ENCODE measurements at places on chromosomes 3 and 15. TPM values are rescaled to one million over a fixed set of nuclear protein-coding genes. Genes with fewer than 3 reads are reported as not detected.

The KNG1 gene
- not detected for polyA plus RNA-seq

The GMNC gene
- not detected for polyA plus RNA-seq

- no peak for DNase-seq
Observed at GRCh38 chr15:47963265-47963664, 157.5 kb upstream of the SLC24A5 start.

DNA sequence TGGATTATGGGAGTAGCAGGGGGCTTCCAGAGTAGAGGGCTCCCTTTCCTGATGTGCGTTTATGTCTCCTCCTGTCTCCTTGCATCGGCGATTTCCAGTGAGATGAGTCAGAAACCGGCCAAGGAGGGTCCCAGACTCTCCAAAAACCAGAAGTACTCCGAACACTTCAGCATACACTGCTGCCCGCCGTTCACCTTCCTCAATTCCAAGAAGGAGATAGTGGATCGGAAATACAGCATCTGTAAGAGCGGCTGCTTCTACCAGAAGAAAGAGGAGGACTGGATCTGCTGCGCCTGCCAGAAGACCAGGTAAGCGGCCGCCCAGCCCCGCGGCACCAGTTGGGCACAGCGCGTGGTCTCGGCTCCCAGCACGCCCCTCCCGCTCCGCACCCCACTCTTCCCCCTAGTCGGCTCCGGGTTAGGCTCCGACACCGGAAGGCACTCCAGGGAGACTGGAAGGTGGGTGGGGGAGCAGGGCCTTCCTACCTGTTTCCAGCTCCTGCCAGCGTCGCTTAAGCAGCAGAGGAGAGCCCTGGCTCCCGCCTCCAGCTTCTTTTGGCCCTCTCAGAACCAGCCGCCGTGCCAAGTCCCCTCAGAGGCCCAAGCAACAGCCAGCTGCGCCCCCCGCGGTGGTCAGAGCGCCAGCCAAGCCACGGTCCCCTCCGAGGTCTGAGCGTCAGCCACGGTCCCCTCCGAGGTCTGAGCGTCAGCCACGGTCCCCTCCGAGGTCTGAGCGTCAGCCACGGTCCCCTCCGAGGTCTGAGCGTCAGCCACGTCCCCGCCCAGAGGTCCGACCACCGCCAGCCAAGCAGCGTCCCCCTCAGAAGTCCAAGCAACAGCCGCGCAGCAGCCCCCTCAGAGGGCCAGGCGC is 34.7 kb downstream of the MOBP start:
- no peak for DNase-seq

The PEX11A gene
- 4.5 TPM for polyA plus RNA-seq

- no peak for DNase-seq
Observed at GRCh38 chr15:48580736-48581135, 64.8 kb downstream of the FBN1 start.

DNA sequence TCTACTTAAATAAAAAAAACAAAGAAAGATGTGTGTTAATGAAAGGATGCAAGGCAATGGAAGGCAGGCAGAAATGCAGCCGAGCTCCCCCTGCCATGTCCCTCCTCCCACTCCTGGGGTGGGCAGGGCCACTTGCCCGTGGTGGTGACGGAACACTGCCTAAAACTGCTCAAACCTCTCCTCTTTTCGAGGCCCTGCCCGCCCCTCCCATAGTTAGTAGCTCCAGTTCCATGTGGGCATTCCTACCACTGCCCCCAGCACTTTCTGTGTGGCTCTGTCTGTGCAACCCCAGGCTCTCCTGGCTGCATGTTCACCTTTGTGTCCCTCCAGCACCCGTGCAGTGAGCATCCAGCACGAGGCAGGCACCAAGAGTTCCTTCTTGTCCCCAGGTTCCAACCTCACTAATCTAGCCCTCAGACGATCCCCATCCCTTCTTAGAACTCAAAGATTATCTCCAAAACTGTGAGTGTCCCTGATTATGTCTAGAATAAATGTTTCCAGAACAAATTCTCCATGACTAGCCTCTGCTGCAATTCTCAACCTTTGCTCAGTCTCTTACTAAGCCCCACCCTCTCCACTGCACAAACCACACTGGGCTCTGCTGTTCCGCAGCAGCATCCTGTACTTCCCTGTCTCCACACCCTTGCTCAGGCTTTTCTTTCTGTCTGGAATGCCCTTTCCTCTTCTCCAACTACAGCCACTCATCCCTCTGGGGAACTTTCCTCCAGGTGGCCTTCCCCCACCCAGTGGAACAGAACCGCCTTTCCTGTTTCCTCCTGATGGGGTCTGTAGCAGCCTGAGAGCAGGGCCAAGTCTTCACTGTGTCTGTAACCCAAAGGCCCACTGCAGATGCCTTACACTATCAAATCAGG is 32.6 kb upstream of the SPTBN5 start:
- DNase-seq, result no peak

- no peak for DNase-seq
Observed at GRCh38 chr15:81950841-81951414, 94.9 kb downstream of the MEX3B start.

- no peak for DNase-seq
Observed at GRCh38 chr15:92808598-92809063, 91.5 kb upstream of the CHD2 start.

DNA sequence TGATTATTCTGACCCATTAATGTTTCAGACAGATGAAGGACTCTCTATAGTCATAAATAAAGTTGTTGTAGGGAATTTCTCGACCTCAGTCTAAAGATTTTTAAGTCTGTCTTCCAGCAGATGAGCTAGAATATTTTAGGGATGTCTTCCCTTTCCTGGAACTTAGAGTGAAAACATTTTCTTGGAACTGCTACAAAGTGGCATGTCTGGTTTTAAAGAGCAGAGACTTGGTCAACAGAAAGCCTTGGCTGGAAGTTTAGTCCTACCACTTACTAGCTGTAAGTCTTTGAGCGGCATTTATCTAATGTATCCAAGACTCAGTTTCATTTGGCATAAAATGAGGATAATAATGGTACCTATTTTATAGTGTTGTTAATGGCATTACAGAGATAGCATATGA is 120.0 kb upstream of the TGFBR2 start:
- DNase-seq, result no peak

The WDR93 gene
- 0.18 TPM for polyA plus RNA-seq

The CLRN1 gene
- 0.23 TPM for polyA plus RNA-seq

DNA sequence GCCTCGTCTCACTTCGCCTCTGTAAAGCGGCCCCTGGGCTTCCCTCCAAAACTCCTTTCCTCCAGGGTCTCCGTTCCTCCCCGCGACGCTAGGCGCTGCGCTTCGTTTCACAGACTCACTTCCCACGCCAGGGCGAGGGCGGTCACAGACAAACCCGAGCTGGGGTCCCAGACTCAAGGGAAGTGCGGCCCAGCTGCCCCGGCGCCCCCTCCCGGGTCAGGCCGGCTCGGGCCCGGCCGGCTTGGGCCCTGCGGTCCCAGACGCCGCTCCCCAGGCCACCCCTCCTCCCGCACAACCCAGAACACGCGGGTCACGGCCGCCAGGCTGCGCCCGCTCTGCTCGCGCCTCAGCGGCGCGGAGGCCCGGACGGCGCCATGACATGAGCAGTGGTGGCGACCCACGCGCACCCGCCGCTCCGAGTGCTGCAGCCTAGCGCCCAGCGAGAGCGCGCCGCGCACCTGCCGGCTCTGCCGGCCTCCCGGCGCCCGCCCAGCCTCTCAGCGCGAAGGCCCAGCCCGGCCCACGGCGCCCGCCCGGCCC is 547 bp downstream of the NUP210 start:
- DNase-seq, result no peak

The HRH1 gene
- polyA plus RNA-seq, result 3.0 TPM

The TF gene
- 4.4 TPM for polyA plus RNA-seq

DNA sequence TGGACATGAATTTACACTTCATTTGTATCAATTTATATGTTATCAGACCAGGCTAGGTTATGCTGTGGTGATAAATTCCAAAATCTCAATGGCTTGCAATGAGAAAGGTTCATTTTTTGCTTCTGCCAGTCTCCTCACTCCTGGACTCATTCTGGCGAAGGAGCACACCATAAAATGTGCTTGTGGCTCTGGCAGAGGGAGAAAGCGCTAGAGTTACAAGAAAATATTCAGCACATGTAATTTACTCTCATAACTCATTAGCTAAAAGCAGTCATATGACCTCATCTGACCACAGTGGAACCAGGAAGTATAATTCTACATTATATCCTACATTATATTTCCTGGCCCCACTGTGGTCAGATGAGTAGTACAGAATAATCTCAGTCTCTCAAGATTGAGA is 193.8 kb downstream of the BCHE start:
- no peak for DNase-seq

The RFTN1 gene
- polyA plus RNA-seq, result 12.1 TPM

DNA sequence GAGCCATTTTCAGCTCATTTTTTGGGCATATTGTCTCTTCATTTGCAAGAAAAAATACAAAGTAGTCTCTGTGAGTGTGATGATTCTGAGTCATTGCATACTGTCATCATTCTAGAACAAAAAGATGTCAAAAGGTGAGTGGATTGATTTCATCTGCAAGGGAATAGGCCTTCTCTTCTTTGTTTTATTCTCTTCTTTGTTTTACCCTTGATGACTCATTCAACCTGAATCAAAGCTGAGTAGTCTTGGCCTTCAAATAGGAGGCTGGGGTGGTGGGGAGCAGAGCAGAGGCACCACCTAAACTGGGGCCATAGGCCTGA is 25.4 kb downstream of the CYP19A1 start:
- no peak for DNase-seq

GRCh38 chr3:21826416-21826815 is 75.4 kb upstream of the ZNF385D start:
- no peak for DNase-seq

- DNase-seq, result no peak
Observed at GRCh38 chr3:77530870-77531269, 491.0 kb downstream of the ROBO2 start.

- no peak for DNase-seq
Observed at GRCh38 chr3:71389191-71389590, 194.3 kb downstream of the FOXP1 start.

The ZWILCH gene
- polyA plus RNA-seq, result 13.4 TPM

GRCh38 chr3:195208183-195208582 is 62.8 kb downstream of the XXYLT1 start:
- DNase-seq, result no peak

The MUC13 gene
- polyA plus RNA-seq, result not detected

The CCR1 gene
- 2.4 TPM for polyA plus RNA-seq

DNA sequence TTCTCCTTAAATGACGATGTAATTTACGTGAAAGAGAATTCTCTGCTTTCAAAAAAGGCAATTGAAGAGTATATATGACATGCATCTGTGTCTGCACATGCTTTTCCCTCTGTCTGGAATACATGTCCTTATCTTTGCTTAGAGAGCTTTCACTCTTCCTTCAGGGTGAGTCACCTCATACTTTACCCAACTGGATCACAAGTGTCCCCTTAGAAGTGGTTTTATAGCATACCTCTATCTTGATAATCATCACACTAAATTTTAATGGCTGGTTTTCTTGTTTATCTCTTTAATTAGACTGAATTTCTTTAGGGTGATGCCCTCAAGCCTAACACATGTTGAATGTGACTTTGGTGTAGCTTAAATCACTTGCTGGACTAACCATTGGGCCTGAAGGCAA is 178.9 kb downstream of the SV2B start:
- DNase-seq, result no peak

- peak; percentile 53 for DNase-seq
Observed at GRCh38 chr3:14402304-14402811, at the start of gene SLC6A6. SLC6A6 (plus strand) TSS chr3:14402606; CDS start chr3:14443635, 41,029 bp downstream.

DNA sequence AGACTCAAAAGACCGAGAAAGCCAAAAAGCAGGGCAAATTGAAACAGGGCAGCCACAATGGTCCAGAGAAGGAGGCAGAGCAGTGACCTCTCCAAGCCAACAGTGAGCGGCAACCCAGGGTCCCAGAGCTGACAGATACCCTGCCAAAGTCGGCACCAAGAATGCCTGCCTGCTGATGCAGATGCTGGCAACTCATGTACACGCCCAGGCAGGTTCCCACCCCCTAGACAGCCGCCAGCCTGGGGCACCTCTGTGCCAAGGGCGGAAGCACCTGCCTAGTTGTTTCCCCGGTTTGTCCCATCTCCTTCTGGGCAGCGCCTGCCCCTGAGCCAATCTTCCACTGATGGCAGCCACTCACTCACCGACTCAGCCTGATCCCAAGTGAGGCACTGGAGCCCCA is 22.1 kb downstream of the KLHL25 start:
- no peak for DNase-seq

DNA sequence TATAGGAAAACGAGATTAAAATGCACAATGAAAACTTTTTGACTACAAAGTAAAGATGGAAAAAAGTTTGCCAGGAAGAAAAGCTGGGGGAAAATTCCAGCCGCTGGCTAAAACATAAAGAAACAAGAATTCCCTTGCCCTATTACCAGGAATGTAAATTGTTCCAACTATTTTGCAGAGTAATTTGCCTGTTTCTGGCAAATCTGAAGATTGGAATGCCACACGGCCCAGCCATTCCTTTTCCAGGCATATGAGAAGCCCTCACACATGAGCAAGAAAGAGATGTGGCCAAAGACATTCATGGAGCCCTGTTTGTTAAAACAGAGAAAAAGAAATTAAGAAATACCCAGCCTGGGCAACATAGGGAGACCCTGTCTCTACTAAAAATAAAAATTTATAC is 8.4 kb upstream of the GATA2 start:
- no peak for DNase-seq

- DNase-seq, result no peak
Observed at GRCh38 chr3:69008980-69009379, 4.5 kb downstream of the EOGT start.

The FETUB gene
- not detected for polyA plus RNA-seq

DNA sequence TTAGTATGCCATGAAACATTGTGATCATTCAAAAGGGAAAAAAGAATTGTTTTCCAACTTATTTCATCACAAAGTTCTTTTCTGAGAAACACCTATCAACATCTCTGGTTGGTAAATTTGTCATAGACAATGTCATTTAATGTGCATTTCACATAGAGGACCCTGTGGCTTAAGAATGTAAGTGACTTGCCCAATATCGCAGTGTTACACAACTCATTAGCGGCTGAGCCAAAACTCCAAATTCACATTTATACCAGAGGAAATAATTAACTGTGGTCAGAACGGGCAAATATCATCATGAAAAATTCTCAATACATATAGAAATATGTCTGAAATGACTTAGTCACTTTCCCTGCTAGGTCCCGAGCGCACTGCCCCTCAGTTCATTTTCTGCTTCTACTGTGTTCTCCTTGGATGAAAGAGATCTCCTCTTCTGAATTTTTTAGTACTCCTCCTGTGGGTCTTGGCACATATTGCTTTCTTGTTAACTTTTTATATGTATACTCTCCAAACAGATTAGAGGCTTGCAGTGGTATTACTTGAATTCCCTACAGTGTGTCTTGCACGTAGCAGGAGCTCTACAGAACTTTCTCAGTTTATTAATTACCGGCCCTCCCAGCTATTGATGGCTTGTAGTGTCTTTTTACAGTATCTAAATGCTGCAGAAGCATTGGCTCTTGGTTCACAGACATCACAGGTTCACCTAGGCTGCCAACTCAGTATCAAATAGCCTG is 33.1 kb downstream of the PTX3 start:
- DNase-seq, result no peak

DNA sequence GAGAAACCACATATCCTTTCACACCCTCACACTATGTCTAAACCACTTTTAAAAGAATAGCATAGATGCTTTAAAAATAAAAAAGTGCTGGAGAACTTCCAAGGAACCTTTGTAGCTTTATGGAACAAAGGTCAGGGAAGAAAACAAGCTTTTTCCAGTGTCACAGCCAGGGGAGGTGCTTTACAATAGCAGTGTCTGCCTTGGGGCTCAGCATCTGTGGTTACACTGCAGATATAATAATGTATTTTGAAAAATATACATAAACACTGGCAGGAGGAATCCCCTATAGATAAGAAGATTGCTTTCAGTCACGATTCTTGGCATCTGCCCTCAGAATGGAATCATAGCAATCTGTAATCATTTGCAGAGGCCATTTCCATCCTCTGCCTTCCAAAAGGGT is 362.4 kb upstream of the LRRC3B start:
- peak; percentile 83 for DNase-seq

The SLC15A2 gene
- 49.8 TPM for polyA plus RNA-seq

All from forelimb muscle (tissue), 1 donor.